ENCODE measurements at places on chromosomes 4 and X.

- DNase-seq, result no peak
Measured at GRCh38 chrX:130846746-130847145, 56.3 kb downstream of the ENOX2 start.

DNA sequence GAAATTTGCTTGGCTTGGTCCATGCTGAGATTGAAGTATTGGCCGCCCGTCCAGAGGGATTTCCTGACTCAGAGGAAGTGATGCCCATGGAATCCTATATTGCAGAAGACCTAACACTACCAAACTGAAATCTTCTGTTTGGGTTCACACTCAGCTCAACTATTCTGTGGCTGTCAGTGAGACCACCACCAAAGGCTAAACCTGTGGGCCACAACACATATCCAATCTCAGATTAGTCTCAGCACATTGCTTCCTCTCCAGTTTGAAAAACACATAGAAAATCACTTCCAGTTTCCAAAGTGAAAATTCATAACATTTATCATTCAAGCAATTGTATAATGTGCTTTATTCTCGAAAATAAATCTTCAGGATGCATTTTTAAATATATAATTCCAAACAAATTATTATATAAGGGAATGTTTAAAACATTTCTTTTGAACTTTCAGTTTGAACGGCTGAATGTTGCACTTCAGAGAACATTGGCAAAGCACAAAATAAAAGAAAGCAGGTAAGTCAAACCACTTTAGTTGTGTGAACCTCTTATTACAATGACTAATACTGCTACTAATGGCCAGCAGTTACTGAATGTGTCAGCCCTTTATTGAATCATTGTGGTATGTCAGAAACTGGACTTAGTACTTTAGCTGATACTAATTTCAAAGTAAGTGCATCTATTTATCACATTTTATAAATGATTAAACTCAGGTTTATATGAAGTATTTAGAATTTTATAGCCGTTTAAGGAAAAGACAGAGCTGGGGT, 37.0 kb downstream of the GUCY1A1 start:
- no peak for DNase-seq

- no peak for DNase-seq
Measured at GRCh38 chr4:10740891-10741620, 56.5 kb upstream of the CLNK start.

- DNase-seq, result no peak
Measured at GRCh38 chrX:1536712-1537030, 314 bp downstream of the P2RY8 start.

GRCh38 chrX:70134116-70134477, 850 bp downstream of the IGBP1 start:
- no peak for DNase-seq

DNA sequence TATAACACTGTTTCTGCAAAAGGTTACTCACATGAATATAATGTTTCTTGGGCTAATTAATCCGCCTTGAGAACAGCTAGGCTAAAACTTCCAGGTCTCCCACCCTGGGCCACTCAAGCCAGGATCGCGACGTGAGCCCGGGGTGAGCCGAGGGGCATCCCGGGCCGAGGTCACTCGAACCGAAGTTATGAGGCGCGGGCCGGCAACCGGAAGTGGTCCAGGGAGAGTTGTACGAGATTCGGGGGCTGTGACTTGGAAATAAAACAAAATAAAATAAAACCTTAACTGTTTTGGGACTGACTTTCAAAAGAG, 317 bp downstream of the CMC4 start:
- no peak for DNase-seq

- no peak for DNase-seq
Measured at GRCh38 chr4:73098016-73098415, 28.5 kb upstream of the COX18 start.

- no peak for DNase-seq
Measured at GRCh38 chr4:85452058-85452731, 22.8 kb upstream of the ARHGAP24 start.

GRCh38 chr4:34649716-34650115, 1594.6 kb downstream of the ARAP2 start:
- DNase-seq, result no peak

GRCh38 chrX:72346302-72346949, 40.7 kb upstream of the CITED1 start:
- DNase-seq, result no peak

GRCh38 chrX:13396924-13397323, 77.1 kb upstream of the ATXN3L start:
- no peak for DNase-seq

GRCh38 chr4:78313754-78314120, 237.8 kb upstream of the ANXA3 start:
- no peak for DNase-seq

- no peak for DNase-seq
Measured at GRCh38 chrX:44043496-44043895, 70.3 kb upstream of the NDP start.

GRCh38 chr4:36241771-36242170, 2.5 kb downstream of the ARAP2 start:
- DNase-seq, result no peak

- DNase-seq, result no peak
Measured at GRCh38 chr4:87783781-87784180, 15.6 kb upstream of the IBSP start.

DNA sequence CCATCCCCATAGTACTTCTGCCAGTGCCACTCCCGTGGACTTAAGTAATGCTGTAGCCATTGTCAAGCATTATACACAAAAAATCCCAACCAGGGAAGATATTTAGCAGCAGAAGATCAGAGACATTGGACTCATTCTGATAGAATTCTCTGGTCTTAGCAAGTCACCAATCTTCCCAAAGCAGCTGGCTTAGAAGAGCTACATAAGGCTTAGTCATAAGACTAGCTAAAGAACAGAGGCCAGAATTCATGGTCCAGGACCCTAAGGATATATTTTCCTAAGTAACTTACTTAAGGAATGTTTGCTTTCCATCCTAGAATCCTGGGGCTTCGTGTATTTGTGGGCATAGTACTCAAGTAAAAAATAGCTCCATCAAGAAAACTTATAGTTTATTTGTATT, 100.3 kb upstream of the SLIT2 start:
- no peak for DNase-seq

DNA sequence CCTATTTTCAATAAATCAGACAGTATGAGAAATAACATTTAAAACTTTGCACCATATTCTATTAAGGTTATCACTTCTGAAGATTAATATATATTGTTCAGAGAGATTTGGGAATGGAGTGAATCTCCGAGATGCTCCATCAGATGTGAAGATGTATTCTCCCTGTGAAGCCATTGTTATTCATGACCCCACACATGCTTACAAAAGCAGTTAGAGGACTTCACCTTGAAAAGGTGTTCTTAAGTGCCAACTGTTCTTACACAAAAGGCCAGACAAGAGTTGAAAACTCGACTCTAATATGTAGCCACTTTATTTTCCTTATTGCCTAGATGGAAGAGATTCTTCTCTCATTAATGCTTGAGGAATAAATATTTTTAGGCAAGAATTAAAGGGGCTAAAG, 54.3 kb upstream of the NEIL3 start:
- DNase-seq, result no peak

DNA sequence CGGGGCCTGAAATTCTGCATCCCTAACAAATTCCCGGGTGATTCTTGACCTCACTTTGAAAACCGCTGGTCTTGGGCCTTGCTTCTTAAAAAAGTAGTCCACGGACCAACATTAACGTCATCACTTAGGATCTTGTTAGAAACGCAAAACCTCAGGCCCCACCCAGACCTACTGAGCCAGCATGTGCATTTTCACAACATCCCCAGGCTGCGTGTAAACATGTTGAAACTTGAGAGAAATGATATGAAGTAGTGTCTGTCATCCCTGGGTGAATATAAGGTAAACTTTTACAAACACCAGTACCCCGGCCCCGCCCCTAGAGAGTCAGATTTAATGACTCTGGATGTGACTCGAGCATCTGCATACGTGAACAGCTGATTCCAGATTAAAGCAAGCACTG, 33.7 kb downstream of the SORBS2 start:
- no peak for DNase-seq

- no peak for DNase-seq
Measured at GRCh38 chr4:138090150-138090917, 151.8 kb downstream of the SLC7A11 start.
